ENCODE measurements at places on chromosomes 16 and 17.

- no peak for DNase-seq
These were observed 49.4 kb downstream of the COG7 start for GRCh38 chr16:23403547-23403946.

GRCh38 chr16:86522634-86523033 is 12.3 kb downstream of the FOXF1 start:
- no peak for DNase-seq

GRCh38 chr17:60585887-60586286 is 14.1 kb upstream of the PPM1D start:
- DNase-seq, result no peak

DNA sequence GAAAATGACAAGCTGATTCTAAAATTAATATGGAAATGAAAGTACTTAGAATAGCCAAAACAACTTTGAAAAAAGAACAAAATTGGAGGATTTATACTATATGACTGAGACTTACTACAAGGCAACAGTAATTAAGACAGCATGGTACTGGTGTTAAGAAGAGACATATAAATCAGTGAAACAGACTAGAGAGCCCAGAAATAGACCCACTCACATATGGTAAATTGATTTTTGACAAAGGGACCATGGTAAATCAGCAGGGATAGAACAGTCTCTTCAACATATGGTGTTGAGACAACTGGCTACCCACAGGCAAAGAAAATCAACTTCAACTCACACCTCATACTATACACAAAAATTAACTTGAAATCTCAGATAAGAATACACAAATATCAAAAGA is 12.9 kb downstream of the CMC2 start:
- DNase-seq, result no peak

GRCh38 chr17:77155125-77155524 is 14.4 kb downstream of the SEC14L1 start:
- DNase-seq, result no peak

- no peak for DNase-seq
These were observed 2.1 kb downstream of the ST6GALNAC1 start for GRCh38 chr17:76641501-76641900.

GRCh38 chr16:66741169-66741900 is 10.1 kb downstream of the DYNC1LI2 start:
- no peak for DNase-seq

DNA sequence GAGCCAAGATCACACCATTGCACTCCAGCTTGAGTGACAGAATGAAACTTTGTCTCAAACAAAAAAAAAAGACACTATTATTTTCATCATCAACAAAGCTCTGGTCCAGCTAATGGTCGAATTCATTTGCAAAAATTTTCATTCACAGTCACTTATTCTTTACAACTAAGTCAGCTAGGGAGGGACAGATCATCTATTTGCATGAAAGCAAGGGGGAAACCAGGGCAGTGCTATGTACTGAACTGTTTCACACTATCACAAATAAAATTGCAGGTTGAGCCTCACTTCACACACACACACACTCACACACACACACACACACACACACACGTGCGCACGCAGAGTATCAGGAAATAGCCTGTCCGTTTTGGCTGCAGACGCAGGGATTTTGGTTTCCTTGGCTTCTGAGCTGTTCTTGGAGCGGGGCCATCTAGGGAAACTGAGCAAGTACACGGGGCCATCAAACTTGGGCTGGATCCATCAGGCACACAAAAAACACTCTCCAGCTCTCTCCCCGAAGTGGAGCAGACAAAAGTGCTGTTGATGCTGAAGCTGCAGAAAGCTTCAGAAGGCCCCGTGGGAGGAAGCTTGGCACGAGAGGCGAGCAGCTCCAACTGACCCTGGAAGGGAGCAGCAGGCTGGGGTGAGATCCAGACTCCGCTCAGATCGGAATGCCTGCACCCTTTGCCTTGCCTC is 44.3 kb upstream of the HELZ start:
- DNase-seq, result peak; percentile 31

DNA sequence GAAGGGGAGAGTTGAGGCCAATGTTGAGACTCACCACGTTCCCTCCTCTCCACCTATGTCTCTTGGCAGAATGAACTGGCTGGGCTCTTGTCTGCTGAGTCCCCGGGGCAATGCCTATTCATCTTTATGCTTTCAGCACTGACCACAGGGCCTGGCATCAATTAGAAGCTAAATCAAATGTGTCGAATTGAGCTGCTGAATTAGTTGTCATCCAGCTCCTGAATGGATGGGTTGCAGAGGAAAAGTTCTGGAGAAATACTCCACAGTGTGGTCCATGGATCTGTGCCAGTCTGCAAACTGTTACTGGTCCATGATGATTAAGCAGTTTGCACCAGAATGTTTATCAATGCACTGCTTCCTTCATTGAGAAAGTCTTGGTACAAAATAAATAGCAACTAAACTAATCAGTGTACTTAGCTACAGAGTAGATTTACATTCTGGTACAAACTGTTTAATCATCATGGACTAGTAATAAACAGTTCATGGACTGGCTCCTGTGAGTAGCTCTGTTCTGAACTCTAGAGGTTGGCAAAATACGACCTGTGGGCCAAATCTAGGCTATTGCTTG is 4.6 kb downstream of the CNGB1 start:
- no peak for DNase-seq

DNA sequence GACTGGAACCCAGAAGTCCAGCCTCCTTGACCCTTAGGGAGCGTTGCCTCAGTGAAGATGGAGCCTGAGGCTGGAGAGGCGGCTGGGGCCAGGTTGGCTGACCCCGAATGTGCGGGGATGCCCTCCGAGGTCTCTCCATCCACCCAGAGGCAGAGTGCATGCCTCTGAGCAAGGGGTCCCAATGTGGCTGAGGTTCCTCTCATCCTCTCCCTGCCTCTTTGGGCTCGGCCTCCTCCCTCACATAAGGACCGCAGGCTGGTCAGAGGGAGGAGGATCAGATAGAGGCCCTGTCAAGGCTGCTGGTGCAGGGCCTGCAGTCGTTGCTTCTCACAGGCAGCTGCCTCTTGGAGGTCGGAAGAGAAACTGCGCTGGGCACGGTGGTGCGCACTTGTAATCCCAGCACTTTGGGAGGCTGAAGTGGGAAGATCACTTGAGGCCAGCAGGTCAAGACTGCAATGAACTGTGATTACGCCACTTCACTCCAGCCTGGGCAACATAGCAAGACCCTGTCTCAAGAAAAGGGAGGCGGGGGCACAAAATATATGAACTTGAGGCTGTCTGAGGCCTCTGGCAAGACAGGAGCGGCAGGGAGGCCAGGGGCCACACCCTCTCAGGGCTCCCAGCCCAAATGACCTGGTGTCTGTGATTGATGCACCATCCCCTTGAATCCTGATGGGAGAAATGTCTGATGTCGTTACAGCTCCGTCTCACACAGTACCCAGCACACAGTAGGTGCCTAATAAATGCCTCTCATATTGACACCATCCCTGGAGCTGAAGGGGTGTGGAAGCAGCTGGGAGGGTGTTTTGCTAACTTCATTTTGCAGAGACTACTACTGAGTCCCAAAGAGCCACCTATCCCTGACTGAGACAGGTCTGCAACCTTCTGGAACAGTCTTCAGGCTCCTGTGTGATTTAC is 220.1 kb upstream of the GSE1 start:
- DNase-seq, result no peak

DNA sequence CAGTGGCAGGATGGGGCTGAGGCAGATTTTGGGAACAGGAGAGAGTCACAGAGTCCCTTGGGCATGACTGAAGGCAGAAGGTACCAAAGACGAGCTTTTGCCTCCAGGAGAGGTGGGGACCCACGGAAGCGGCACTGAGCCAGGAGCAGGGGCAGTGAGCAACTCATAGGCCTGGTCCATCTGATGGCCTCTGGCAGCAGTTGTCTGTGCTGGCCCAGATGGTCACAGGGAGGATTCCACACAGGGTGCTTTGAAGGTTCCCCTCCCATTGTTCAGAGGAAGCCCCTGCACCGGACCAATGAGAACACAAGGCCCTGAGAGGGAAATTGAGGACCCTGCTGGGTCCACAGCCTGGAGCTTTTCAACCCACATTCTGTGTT is 360.3 kb upstream of the TNRC6C start:
- no peak for DNase-seq

DNA sequence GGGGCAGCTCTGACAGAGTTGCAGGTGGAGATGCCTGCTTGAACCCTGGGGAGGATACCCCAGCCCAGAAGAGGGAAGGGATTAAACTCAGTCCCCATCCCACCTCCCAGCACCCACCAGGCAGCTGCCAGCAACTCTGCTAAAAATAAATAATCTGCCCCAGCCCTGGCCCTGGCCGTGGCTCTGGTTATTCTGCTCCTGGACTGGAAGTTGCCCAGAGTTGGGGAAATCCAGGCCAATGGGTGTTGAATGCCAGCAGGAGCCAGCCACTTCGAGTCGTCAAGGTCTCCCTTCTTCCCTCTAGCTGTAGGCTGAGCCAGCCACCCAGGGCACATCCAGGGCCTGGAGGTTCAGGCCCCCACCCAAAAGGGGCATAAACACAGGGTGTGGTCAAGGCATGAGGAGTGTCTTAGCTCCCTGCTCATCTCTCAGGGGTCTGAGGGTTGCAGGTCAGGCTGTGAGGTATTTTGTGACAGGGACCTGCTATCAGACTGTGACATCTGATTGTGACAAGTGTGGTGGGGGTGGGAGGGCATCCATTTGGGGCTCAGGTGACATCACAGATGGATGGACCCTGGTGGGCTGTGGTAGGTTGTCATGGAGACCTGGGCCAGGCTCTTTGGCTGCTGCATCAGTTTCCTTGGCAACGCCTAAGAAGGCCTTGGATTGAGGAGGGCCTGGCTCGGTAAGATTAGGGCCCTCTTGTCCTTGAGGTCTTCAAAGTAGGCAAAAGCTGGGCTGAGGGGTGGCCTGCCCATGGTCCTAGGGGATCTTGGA is 1.0 kb upstream of the RRAD start:
- peak; percentile 30 for DNase-seq

- DNase-seq, result no peak
These were observed 1.0 kb upstream of the ZNF500 start for GRCh38 chr16:4767872-4768548.

DNA sequence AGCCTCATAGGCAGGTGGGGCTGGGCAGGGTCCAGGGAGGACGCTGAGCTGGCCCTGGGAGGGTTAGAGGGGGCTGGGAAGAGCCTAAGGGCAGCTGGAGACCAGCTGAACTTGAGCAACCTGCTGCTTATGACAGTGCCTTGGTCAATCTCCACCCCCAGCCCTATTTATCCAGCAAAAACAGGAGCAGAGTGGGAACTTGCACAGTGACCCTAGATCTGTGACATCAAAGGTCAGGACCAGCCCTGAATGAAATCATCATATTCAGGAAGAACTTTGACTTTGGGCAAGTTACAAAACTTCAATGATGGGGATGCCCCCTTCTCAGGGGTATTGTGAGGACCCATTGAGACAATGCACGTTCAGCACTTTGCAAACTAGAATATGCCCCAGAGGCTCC is 9.4 kb downstream of the CD300LF start:
- DNase-seq, result no peak

DNA sequence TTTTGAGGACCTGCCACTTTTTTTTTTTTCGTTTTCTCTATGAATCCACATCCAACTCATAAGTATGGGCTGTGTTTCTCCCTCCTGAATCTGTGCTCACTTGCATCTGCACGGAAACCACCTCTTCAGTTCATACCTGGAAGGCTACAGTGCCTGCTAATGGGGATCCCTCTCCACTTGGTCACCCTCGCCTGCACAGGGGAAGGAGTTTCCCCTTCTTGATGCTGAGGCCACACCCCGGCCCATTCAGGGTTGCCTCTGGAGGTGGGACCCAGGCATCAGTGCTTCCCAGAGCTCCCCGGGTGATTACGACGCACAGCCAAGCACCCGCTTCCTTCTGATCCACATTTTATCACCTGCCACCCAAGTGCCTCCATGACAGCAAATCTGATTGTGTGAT is 85.9 kb upstream of the TBC1D3K start:
- no peak for DNase-seq

DNA sequence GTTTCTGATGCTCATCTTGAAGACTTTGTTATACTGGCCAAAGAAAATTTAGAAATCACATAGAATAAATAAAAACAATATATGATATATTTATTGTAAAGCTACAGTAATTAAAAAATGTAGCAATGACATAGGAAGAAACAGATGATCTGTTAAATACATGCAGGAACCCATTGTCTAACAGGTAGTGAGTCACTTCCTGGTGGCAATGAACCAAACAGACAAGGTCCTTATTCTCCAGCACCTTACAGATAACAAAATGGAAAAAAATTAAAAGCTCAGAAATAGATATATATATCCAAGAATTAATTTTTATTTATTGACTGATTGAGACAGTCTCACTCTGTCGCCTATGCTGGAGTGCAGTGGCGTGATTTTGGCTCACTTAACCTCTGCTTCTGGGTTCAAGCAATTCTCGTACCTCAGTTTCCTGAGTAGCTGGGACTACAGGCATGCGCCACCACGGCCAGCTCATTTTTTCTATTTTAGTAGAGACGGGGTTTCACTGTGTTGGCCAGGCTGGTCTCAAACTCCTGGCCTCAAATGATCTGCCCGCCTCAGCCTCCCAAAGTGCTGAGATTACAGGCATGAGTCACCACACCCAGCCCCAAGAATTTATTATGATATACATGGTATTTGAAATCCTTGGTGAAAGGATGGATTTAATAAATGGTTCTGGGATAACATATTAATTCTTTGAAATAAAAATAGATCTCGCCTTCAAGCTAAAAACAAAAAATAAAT is 7.5 kb downstream of the NETO2 start:
- DNase-seq, result no peak

DNA sequence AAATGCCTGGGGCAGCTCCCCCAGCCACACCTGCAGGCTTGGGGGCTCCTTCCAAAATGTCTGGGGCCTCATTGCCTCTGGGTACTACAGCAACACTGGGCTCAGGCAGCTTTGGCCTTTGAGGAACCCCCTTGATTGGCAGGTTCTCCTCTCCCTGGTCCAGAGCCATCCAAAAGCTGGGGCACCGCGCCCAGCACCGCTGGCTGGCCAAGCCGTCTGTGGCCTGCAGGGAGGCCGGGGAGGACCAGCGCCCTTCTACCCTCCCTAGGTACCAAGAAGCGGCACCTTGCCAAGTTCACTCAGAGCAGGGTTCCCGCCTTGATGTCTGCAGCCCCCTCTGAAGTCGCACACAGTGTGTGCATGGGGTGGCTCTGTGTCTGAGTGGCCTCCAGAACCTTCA is 30.1 kb downstream of the TIMM22 start:
- no peak for DNase-seq

Data from SK-N-DZ (cell line).